ENCODE measurements at places on chromosomes 3 and 15.

GRCh38 chr3:29067007-29067406 is 213.9 kb upstream of the RBMS3 start:
- no peak for DNase-seq

DNA sequence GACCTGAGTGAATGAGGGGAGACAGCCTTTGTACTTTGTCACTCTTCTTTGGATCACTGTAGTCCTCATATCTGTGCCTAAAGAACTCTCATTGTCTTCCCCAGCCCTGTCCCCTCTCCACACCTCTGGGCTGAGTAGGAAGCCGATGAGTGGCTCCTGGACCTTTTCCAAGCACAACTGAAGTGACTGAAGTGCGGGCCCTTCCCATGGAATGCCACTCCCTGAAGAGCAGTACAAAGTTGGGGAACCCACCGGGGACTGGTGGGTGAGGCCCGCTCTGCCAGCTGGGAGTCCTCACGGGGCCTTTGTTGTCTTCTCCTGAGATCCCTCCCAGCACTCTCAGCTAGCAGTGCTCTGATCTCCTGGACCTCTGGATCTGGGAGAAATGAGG is 90.1 kb downstream of the AAGAB start:
- no peak for DNase-seq

- peak; percentile 87 for DNase-seq
Observed at GRCh38 chr3:190862209-190863118, at the start of gene GMNC. TSS of gene GMNC (minus strand) at chr3:190862694. CDS start at chr3:190862615, 79 bp downstream.

GRCh38 chr3:4772171-4772804 is 206.9 kb upstream of the BHLHE40 start:
- DNase-seq = no peak

- no peak for DNase-seq
Observed at GRCh38 chr3:189776149-189776824, 145.1 kb downstream of the TP63 start.

DNA sequence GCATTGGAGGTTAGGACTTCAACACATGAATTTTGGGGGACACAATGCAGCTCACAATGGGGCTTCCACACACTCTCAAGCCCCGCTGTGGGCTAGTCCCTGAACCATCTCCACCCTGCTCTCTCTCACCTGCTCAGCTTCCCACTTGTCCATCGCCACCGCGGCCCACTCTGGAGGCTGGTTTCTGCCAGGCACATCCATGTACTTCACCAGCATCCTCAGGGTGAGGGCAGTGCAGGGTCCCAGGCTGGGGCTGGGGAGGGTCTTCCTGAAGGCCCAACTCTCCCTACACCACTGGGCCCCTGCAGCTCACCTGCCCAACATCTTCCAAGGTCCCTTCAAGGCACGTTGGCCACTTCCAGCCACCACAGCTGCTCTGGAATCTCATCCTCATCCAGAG is 46.4 kb downstream of the KLF15 start:
- no peak for DNase-seq

DNA sequence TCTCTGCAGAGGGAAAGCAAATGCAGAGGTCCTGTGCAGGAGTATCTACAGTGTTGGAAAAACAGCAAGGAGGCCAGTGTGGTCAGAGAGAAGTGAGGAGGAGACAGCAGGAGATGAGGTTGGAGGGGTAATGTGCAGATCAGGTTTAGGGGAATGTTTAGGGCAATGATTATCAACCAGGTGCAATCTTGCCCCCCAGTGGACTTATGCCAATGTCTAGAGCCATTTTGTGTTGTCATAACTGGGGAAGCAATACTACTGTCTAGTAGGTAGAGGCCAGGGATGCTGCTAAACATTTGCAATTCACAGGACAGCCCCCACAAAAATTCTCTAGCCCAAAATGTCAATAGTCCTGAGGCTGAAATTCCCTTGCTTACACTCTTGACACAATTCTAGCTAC is 13.1 kb downstream of the CCDC191 start:
- DNase-seq = no peak

DNA sequence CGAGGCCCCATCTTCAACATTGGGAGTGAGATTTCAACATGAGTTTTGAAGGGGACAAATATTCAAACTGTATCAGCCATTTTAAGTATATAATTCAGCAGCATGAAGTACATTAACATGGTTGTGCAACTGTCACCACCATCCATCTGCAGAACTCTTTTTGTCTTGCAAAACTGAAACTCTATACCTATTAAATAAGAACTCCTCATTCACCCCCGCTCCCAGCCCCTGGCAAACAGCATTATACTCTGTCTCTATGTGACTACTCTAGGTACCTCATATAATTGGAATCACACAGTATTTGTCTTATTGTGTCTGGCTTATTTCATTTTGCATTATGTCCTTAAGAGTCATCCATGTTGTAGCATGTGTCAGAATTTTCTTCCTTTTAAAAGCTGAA is 110.1 kb downstream of the MAP2K5 start:
- no peak for DNase-seq

DNA sequence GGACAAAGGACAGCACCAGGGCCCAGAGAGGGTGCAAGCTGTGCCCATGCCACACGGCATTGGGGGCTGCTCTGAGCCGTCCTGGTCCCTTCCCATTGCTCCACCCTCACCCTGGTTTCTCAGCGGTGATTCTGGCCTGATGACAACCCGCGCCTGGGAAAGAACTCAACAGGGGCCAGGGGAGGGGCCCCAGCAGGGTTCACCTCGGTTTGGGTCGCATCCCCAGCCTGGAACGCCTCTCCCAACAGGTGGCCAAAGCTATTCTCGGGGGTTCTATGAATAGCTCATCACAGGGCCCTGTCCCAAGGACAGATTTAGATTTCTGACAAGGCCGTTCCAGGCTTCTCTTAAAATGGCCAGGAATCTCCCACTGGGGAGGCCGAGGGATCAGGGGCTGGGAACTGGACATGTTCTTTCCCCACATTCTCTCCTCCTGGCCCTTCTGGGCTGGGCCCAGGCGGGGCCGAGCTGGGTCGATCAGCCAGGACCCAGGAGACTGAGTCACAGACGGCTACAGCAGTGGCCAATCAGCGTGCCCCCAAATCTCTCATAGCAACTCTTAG is 17.9 kb downstream of the GRIP2 start:
- DNase-seq = no peak

GRCh38 chr3:113213896-113214587 is 2.7 kb downstream of the BOC start:
- DNase-seq = no peak

- DNase-seq = no peak
Observed at GRCh38 chr15:57611938-57612337, 20.2 kb downstream of the MYZAP start.

All from SW 1271 (cell line).